ENCODE measurements at places on chromosomes 6 and 20.

DNA sequence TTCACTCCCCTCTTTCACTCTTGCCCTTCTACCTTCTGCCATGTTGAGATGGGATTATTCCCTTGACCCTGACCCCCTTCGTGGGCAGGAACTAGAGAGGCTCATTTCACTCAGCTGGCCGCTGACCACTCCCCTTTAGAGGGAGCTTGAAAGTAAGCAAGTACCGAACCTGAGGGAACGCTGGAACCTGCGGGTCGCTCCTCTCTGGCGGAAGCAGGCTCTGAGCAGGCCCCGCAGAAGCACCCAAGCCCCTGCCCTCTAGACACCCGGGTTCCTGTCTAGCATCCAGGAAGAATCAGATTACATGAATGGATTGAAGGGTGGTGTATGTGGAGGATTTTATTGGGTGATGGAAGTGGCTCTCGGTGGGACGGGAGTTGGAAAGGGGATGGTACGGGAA, 11.9 kb upstream of the MYCT1 start:
- no peak for DNase-seq

DNA sequence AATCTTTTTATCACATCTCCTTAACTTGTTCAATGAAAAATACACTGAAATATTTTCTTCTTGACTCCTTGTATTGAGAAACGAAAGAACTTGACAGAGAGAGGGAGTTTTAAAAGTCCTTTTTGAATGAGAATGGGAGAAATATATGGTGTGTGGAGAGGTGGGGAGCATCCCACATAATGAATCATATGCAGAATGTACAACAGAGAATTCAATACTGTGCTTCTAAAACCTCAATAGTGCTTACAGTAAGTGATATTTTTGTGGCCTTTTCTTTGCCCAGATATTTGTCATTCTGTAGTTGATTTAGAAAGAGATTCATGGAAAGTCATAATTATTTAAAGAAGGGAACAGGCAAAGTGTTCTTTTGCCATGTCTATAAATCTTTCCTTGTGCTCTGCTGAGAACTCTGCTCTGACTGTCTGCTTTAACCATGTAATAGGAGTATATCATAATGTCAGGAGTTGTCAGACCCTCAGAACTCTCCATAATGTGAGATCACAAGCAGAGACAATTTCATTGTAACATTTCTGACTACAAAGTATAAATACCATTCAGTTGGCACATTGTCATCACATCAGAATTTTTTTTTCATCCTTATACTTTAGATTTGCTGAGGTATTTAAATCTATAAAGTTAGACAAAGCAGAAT, 32.8 kb upstream of the HS3ST5 start:
- no peak for DNase-seq

- DNase-seq, result no peak
Observed at GRCh38 chr20:63863021-63863797, 1.9 kb upstream of the TPD52L2 start.

DNA sequence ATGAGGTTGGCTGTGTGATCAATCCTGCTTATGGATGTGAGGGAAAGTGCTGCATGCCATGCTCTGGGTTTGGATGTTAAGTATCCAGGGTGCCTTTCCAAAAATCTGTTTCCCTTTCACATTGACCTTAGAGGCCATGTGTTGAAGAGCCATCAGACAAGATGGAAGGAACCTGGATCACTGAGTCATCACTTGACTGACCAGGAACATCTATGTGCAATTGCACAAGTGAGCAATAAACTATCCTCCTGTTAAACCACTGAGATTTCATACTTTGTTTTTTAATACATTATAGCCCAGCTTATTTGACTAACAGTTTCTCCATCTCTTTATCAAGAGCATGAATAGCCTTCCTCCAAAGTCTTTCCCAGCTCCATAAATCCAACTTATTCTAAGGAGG, 17.8 kb upstream of the TMEM14A start:
- no peak for DNase-seq

DNA sequence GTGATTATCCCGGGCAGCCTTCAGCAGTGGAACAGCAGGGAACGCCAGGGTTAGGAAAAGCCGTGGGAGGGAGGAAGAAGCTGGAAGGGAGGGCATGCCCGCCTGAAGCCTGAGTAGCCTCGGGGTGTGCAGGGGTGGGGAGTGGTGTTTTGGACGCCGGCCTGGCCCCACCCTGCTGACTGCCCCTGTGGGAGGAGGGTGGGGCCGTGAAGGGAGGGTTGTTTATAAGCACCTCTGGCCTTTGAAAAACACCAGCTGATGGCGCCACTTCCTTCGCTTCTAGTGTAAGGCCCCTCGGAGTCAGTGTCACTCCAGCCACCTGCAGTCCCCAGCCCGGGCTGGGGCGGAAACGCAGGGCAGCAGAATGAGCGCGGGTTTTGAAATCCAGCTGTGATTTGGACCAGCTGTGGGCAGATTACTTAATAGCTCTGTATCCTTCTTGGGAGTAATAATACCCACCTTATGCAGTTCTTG, 52.8 kb upstream of the BMP6 start:
- DNase-seq, result no peak
